ENCODE measurements at places on chromosomes 16 and 17.

GRCh38 chr16:17246974-17247732 lies 223.6 kb downstream of the XYLT1 start:
- no peak for DNase-seq

DNA sequence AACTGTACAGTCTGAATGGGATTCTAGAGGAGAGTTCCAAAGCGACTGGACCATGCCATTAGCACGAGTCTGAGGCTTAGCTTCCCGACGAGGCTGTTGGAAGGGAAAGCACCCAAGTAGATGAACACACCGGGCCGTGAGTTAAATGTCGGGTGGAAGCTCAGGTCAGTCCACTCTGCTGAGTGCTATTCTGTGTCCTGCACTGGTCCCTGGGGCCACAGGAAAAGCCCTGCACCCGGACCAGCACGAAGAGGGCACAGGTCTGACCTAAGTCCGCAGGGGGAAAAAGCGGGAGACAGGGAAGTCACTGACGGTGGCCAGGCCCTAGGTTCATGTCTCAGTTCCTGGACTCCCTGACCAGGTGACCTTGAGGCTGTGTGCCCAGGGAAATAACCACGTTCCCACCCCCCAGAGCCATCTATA lies 44.1 kb upstream of the RBFOX3 start:
- DNase-seq: no peak

DNA sequence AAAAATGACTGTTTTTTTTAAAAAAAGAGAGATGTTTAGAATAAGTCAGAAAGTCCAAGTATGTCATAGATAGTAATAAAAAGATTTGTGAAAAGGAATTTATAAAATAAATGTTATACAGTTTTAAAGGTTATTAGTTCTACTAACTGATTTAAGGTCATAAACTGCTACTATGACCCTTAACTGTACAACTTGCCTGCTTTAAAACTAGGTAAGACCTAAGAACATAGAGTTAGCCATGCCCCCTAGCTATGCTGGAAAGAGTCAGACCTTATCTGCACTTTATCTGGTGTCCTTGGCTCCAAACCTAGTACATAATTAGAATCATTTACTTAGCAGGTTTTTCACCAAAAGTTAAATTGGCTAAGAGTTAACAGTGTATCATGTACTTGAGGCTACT lies 23.5 kb upstream of the SLC6A2 start:
- no peak for DNase-seq

- DNase-seq: no peak
Measured at GRCh38 chr17:3385869-3386816, at the start of gene OR3A2. OR3A2 (minus strand) TSS chr17:3386308.

- peak; percentile 31 for DNase-seq
Measured at GRCh38 chr17:41058741-41059140, 1.2 kb downstream of the KRTAP2-3 start.

DNA sequence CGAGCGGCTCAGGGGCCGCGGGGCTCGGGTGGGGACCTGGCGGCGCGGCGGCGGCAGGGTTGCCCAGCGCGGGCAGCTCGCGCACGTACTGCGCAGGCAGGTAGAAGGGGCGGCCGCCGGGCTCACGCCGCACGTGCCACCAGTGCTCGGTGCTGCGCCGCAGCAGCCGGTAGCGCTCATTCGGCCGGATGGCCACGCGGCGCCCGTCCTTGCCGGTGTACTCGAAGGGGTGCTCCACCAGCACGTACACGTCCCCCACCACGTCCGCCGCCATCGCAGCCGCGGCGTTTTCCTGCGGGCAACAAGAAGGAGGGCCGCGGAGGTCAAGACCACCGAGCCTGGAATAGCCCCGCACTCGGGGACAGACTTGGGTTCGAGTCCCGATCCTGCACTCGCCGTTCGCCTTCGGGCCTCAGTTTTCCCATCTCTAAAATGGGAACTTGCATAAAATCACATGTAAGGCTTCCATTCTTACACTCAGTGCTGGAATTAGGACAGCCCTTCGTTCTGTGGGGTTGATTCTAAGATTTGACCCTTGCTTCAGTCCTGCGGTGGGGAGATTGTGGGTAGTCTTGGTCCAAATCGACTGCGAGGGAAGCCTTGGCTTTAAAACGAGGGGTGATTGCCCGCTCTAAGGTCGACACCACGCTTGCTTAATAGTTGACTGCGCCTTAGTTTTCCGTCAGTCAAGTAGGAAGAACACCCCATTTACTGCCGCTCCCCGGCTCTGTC lies 2.5 kb downstream of the ARHGAP27 start:
- DNase-seq: no peak

- DNase-seq: peak; percentile 58
Measured at GRCh38 chr17:65593855-65594845, 32.7 kb upstream of the AXIN2 start.

DNA sequence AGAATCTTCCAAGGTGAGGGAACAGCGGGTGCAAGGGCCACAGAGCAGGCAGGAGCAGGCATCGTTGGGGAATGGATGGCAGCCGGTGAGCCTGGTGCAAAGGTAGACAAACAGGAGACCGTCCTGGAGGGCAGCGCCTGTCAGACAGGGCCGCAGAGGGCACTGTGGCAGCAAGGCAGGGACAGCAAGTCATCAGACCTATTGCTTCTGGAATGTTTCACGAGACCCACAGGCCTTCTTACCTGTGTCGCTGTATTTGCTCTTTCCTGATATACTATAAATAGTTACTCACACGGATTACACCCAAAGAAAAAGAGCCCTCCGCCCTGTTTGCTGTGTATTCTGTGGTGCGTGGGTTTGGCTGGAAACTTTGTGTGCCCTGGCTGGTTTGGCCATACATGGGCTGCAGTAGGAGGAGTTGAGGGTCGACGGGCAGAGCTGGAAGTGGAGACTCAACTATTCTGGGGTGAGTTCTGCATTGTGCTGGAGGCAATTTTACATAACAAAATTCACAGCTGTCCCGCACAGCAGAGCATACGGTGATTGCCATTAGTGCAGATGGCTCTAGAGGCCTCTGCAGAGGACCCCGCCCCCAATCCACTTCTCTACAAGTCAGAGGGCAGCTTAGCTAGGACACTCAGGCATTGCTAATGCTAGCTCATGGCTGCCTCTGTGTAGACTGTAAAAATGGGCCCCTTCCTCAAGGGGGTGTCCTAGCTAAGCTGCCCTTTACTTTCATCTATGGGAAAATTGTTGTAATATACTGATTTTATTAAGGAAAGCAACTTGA lies 18.6 kb upstream of the POLR3E start:
- DNase-seq: no peak

GRCh38 chr17:58353389-58353825 lies 1.4 kb upstream of the SUPT4H1 start:
- DNase-seq: no peak

DNA sequence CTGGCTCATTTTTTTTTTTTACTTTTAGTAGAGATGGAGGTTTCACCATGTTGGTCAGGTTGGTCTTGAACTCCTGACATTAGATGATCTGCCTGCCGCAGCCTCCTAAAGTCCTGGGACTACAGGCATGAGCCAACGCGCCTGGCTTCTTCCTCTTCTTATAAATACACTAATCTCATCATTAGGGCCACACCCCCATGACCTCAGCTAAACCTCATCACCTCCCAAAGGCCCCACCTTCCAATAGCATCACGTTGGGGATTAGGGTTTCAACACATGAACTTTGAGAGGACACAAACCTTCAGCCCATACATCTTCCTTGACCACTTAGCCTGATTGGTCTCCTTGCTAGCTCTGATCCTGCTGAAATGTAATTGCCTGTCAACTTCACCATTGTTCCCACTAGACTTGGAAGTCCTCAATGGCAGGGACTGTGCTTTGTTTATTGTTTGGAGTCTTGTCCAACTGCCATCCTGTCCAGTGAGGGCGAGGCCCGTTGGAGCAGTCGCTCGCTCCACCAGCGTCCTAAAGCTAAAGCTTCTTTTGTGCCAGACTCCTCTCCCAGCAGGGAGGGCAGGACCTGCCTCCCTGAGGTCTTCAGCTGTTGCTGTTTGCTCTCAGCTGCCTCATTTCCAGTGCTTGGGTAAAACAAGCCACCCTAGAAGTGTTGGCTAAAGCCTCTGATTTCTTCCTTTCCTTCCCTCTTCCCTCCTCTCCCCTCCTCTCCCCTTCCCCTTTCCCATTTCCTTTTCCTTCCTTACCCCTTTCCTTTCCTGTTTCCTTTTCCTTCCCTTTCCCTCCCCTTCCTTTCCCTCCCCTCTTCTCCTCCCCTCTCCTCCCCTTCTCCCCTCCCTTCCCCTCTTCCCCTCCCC lies 85.3 kb downstream of the HAPSTR1 start:
- DNase-seq: no peak

- DNase-seq: peak; percentile 98
Measured at GRCh38 chr17:37609170-37610040, at the start of gene SYNRG. SYNRG (minus strand) TSS chr17:37609418; CDS start chr17:37609355, 63 bp downstream.

- no peak for DNase-seq
Measured at GRCh38 chr17:49992933-49993422, 2.0 kb downstream of the DLX3 start.

- DNase-seq: no peak
Measured at GRCh38 chr16:50614955-50615724, 66.0 kb downstream of the SNX20 start.

DNA sequence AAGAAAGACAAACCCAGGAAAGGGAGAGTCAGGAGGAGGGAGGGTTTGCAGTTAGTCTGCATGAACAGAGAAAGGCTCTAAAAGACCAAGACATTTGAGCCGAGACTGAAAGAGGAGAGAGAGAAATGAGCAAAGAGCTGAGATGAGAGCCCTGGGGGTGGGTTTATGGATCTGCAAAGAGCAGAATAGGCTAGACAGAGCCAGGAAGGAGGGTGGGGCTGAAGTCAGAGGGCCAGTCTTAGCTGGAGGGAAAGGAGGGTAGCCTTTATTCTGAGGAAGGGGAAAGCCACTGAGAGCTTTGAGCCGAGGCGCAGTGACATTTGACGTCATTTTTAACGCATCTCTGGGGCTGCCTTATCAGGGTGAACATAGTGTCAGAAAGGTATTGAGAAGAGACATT lies 85.7 kb upstream of the CDH13 start:
- no peak for DNase-seq

- no peak for DNase-seq
Measured at GRCh38 chr17:18018411-18018921, 20.5 kb downstream of the ATPAF2 start.

DNA sequence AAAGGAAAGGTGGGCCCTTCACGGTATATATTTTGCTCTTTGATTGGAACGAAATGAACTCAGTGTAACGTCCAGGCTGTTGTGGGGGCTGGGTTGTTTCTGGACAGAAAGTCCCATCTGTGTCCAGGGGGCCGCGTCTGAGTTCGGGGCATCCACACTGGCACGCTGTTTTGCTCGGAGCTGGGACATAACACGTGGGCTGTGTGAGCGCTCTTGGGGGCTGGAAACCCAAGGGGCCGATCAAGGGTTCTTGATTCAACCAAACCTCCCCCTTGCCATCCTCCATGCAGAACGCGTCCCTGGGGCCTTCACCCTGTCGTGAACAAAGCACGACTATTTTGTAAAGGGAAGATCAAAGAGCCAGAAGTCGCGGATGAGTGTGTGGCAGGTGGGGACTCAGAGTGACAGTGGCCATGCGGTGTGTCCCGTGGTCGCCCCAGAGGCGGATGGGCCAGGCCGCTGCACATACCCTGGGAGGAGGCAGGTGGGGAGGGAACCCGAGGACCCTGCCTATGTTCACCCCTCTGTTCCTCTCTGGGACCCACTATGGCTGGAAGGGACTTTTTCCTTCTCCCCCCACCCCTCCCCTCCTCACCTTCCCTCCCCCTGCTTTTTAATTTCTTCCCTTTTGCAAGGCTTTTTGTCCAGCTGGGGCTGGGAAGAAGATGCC lies 387.2 kb downstream of the SEC14L1 start:
- DNase-seq: no peak

GRCh38 chr16:23394141-23394831 lies 58.7 kb downstream of the COG7 start:
- no peak for DNase-seq

DNA sequence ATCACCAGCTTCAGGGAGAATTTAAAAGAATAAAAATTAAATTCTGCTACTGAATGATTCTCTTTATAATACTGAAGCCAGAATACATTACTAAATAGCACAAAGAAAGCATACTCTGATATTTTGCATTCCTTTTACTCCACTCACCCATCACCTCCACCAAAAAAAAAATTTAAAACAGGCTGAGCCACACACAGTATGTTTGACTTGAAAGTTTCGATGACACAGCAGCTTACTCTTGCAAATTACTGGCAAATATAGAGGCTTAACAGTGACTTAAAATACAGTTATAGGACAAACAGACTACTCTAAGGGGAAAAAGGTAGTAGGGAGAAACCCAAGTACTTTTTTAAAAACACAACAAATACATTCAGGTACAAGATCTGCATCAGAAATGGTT lies 39.2 kb downstream of the GPATCH8 start:
- peak; percentile 59 for DNase-seq

DNA sequence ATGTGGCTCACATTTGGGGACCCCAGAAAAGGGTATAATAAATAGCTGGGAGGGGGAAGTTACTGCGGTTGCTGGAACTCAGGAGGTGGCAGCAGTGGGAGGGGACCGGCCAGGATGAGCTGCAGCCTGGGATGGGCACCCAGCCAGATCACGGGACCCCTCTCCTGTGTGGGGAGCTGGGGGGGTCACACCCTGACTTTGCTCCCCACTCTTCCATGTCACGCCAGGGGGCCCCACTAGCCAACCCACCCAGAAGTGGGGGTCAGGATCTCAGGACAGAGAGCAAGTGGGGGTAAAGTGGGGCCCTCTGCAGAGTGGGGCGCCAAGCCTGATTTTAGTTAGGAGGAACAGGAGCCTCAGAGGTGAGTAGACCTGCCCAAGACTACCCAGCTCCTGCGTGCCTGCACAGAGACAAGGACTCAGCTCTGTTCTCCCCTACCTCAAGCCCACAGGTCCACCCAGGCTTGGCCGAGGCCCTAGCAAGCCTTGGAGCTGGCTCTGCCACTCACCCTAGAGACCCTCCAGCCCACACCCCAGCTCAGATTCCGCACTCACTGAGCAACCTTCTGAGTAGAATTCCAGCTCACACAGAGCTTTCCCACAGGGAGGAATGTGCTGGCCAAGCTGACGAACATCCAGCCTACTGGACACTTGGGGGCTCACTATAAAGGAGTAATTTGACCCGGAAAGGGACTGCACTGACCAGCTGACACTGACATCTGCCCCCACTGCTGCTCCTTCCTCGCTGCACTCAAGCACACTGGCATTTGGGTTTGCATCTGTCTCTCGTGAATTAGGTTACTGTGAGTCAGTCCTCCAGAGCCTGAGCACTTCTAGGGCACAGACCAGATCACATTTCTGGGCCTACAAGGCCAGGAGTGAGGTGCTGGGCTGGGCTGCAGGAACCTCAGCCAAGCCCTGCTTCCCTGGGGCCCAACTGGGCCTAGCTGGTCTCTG lies 310.1 kb downstream of the C16orf95 start:
- DNase-seq: peak; percentile 21

- no peak for DNase-seq
Measured at GRCh38 chr17:50505591-50506130, 2.6 kb upstream of the MYCBPAP start.

DNA sequence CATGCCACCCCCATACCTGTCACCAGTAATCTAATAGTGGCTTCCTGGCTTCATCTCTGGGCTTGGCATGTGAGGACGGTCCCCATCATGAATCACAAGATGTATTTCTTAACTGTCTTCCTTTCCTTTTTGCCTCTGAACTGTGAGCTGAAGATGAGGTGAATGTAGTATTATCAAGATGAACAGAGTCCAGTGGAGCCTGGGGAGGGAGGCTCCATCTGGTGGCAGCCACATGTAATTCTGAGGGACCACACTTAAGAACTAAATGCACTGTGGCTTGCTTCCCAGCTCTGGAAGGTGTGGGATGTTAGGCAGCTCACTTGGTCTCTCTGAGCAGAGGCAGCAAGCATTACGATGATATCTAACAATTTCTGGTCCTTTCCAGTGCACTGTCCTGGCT lies 354.9 kb upstream of the ASIC2 start:
- peak; percentile 7 for DNase-seq

- peak; percentile 15 for DNase-seq
Measured at GRCh38 chr17:5355421-5356129, 63.9 kb downstream of the NUP88 start.

Data from EH (cell line).